NCI-H146 (cell line): ENCODE measurements at places on chromosomes 13 and 19.
A peak's percentile ranks its signal among the peaks of the same experiment; 100 is the strongest.

DNA sequence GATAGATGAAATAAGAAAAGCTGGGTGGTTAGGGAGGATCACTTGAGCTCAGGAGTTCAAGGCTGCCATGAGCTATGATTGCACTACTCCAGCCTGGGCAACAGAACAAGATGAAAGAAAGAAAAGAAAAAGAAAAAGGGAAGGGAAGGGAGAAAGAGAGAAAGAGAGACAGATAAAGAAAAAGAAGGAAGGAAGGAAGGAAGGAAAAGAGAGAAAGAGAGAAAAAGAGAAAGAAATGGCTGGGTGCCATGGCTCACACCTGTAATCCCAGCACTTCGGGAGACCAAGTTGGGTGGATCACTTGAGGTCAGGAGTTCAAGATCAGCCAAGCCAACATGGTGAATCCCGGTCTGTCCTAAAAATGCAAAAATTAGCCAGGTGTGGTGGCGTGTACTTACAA lies 21.1 kb downstream of the TEX101 start:
- no peak for DNase-seq

- no peak for DNase-seq
These were observed 7.7 kb downstream of the AKAP8 start for GRCh38 chr19:15371786-15372380.

DNA sequence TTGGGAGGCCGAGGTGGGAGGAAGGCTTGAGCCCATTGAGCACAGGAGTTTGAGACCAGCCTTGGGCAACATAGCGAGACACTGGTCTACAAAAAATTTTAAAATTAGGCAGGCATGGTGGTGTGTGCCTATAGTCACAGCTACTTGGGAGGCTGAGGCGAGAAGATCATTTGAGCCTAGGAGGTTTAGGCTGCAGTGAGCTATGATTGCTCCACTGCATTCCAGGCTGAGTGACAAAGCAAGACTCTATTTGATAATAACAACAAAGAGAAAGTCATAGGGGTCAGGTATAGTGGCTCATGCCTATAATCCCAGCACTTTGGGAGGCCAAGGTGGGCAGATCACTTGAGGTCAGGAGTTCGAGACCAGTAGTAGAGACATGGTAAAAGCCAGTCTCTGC lies 4.6 kb upstream of the SLC44A2 start:
- DNase-seq, result no peak

GRCh38 chr13:112068540-112069060 lies 1.7 kb downstream of the SOX1 start:
- no peak for DNase-seq

DNA sequence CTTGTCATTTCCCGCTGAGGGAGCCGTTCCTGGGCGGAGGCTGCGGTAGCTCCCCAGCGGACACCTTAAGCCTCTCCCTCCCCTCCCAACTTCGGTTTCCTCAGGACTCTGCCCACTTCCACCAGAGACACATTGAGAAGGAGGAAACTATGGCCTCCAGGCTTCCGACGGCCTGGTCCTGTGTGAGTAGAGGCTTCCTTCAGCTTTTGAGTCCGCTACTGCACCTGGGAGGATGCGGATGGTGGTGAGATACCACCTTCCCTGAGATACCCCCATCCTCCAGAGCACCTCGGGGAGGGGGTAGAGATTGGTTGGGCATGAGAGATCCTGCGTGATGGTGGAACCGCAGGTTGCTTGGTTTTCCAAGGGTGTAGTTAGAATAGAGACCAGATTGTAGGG lies 955 bp downstream of the ZNF274 start:
- no peak for DNase-seq

GRCh38 chr19:54387991-54388801 lies 23.5 kb upstream of the LAIR1 start:
- DNase-seq, result peak; percentile 8

DNA sequence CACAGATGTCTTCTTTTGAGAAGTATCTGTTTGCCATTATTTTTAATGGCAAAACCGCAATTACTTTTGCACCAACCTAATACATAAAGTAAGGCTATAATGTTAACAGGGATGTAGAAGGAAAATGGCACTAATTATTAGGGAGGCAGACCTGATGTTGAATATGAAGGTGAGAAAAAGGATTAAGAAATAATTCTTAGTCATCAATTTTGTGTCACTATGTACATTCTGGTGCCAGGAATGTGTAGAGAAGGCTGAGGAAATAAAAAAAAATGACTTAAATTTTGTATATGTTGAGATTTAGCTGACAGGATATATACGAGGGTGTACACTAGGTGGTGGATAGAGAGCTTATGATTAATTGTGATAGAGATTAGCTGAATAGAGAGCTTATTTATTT lies 12.6 kb downstream of the ZNF585B start:
- no peak for DNase-seq

DNA sequence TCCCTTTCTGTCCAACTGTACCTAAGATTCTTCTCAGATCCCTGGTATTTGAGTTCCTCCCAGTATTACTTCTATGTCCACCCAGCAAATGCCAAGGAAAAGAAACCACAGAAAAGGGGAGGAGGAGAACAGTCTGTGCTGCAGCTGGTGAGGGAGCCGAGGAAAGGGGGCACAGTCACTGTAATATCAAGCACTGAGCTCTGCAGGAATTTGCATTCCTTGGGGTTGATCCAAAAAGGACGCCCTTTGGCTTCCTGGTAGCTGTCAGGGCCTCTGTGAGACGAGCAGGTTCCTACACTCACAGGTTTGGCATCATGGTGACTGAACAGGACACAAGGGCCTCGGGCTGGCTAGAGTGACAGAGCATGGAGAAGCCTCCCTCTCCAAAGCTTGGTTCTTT lies 273.4 kb downstream of the NHLRC3 start:
- no peak for DNase-seq

GRCh38 chr13:33228648-33229445 lies 56.7 kb downstream of the STARD13 start:
- DNase-seq, result peak; percentile 44

- no peak for DNase-seq
These were observed 506.3 kb downstream of the UQCRFS1 start for GRCh38 chr19:28706693-28707092.

DNA sequence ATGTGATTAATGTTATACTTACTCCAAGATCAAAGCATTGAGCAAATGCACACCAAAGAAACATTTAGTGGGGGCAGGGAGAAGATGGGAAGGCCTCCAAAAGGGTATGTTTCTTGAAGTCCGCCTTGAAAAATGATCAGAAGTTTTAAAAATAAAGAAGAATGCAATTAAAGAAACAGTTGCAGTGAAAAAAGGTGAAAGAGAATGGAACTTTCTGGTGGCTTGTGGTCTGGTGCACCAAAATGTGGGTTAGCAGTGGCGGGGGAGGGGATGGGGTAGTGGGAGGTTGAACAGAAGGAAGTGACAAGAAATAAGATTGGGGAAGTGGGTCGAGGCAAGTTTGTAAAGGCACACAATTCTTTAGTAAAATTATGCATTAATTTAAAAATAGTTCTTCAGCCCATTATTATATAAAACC lies 2.5 kb downstream of the LCP1 start:
- no peak for DNase-seq

GRCh38 chr13:109874484-109875454 lies 88.4 kb upstream of the IRS2 start:
- DNase-seq, result no peak

- no peak for DNase-seq
These were observed 22.1 kb downstream of the ARID3A start for GRCh38 chr19:947707-948539.

DNA sequence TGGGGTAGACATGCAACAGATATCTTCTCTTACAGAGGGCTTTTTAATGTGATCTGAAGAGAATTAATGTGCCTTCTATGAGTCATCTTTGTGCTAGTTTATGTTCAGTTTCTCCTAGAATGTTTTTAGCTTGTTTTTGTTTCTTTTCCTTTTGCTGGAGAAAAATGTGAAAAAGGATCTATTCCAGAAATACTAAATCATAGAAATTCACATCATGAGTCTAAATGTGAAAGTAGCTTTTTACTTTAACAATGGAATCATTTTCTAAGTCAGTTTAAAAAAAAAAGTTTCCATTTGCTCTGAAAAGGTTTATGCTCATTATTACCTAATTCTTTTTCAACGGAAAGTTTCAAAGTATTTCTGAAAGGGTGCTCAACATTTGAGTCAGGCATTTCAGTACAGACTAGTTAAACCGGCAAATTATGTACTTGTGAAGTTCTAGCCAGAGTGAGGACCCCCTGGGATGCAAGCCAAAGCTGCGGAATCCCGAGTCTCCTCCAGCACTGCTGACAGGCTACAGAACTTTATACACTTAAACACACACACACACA lies 72.9 kb downstream of the SPATA13 start:
- no peak for DNase-seq

GRCh38 chr19:16779539-16780163 lies 49.5 kb upstream of the SIN3B start:
- DNase-seq, result no peak

DNA sequence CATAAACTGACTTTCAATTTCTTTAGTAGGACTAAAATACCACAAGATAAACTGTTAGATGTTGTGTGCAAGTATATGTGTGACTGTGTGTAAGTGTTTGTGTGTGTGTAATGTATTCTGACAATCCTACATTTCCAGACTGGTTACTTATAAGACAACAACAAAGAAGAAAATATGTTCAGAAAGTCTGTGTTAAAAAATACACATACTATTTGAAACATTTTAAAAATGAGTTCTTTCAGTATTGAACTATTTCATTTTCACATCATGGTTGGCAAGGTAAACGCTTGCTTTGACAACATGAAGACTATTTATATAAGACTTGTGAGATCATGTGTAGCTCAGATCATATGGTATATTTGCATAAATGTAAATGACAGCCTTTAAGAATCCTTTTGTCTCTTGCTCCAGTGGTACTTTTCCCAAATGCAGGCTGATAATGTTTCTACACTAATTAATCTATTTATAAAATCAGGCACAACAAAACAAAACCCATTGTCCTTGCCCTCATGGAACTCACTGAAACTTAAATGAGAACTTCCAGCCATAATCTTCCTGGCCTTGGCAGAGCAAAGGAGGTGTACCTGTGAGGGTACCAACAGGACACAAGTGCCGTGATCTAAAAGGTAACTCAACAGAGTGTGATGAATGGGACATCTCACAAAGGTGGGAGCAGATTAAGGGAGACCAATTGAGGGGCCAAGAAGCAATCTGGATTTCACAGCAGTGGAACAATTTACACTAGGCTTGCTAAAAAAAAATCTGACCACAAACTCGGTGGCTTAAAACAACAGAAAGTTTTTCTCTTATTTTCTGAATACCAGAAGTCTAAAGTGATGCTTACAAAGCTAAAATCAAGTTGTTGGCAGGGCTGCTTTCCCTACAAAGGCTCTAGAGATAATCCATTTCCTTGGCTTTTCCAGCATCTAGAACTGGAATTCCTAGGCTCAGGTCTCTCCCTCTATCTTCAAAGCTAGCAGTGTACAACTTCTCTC lies 349.0 kb downstream of the TBC1D4 start:
- no peak for DNase-seq

- no peak for DNase-seq
These were observed 758 bp upstream of the ZNF888 start for GRCh38 chr19:52923778-52924593.

GRCh38 chr13:108176685-108177274 lies 38.6 kb downstream of the LIG4 start:
- peak; percentile 44 for DNase-seq

- DNase-seq, result no peak
These were observed 177.3 kb downstream of the DNAJC15 start for GRCh38 chr13:43200736-43201135.

GRCh38 chr13:109318945-109319590 lies 467.3 kb downstream of the IRS2 start:
- DNase-seq, result no peak

GRCh38 chr19:5172859-5173630 lies 167.6 kb downstream of the PTPRS start:
- no peak for DNase-seq

GRCh38 chr13:54433493-54434206 lies 1405.0 kb downstream of the OLFM4 start:
- DNase-seq, result peak; percentile 63

GRCh38 chr13:50722440-50723125 lies 120.9 kb downstream of the DLEU7 start:
- DNase-seq, result no peak

- no peak for DNase-seq
These were observed 156.9 kb downstream of the USP12 start for GRCh38 chr13:27014406-27015359.

DNA sequence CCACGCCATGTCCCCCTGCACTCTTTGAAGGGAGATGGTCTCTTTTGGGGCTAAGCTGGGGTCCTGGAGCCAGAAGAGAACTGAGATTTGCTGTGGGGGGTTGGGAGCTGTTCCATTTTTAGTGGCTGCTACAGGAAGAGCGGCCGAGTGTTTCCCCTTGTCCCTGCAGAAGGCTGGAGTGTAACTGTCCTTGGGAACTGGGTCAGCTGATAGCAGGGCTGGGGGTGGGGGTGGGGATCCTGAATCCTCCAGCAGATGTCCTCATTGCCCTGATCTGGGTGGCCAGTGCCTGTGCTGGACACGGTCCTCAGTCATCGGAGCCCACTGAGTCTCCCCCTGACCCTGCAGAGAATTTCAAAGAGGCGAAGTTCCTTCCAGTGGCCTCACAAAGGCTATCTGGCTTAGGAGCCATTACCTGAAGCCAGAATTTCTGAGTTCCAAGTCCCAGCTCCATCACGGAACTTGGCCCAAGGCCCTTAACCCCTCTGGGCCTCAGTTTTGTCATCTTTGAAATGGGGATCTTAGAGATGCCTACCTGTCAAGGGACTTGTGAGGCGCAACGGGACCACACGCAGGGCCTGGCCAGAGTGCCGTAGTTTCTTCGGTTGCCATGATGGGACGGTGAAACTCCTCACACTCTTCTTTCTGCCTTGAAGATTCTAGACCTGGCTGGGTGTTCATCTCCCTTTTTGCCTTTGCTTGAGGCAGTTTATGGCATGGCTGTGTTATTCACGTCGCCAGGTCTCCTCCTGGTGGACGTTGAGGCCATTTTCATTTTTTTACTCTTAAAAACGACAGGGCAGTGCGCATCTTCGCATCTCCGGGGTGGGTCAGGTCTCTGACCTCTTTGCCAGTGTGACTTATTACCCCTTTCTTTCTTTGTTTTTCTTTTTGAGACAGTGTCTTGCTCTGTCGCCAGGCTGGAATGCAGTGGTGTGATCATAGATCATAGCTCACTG lies 51.9 kb downstream of the DNM2 start:
- no peak for DNase-seq

DNA sequence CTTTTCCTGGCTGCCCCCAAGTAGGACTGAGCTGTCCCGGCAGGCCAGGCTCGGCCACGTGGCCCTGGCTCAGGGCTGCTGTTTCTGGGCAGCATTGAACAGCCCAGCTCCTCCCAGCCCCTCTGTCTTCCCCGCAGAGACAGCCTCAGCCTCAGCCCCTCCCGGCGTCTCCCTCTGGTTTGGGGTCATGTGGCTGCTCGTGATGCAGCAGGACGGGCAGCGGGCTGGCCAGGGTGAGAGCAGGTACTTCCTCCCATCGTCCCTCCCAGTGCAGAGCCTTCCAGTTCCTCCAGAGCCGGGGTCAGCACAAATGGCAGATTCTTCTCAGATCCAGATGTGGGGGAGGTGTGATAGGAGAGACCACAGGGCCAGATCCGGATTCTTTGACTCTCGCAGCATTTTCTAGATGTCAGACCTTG lies 114.6 kb downstream of the KDM4B start:
- DNase-seq, result no peak
